ENCODE measurements at places on chromosomes 7 and 10. TPM values are rescaled to one million over a fixed set of nuclear protein-coding genes. Genes with fewer than 3 reads are reported as not detected.

The UPK3BL2 gene
- total RNA-seq, result 122 TPM

The CCNY gene
- total RNA-seq, result 64.9 TPM

- H3K4me1 ChIP-seq, result no peaks in the 10 kb centered on the region
- no peak for DNase-seq
These were observed 111.7 kb upstream of the STEAP1B start for GRCh38 chr7:22611758-22612079.

DNA sequence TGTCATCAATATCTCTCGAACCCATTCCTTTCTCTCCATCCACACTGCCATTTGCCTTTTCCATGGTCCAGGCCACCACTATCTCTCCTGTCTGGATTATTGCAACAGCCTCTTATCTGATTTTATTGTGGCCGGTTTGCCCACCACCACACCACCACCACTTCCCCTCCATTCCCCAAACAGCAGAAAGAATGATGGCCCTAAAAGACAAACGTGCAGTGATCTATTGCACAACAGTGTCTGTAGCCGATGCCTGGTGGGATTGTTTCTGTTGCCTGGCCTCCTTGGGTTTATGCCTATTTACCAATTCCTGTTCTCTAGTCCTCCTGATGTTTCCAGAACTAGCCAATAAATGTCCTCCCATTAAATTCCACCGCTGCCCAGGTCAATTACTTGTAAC, 10.2 kb upstream of the ST8SIA6 start:
- H3K27me3 ChIP-seq, result no peaks in the 10 kb centered on the region
- H3K36me3 ChIP-seq, result no peaks in the 10 kb centered on the region
- H3K27ac ChIP-seq, result no peak overlapping the region
- no peak for DNase-seq
- H3K4me3 ChIP-seq, result no peak overlapping the region

GRCh38 chr7:16982640-16983350, 101.0 kb upstream of the AGR3 start:
- H3K27ac ChIP-seq, result no peak overlapping the region
- DNase-seq, result peak; percentile 4
- no peaks in the 10 kb centered on the region for H3K4me1 ChIP-seq
- H3K27me3 ChIP-seq, result no peaks in the 10 kb centered on the region

The ZNF680 gene
- 8.3 TPM for total RNA-seq

The ACBD7 gene
- 0.19 TPM for total RNA-seq

The ACTR3C gene
- total RNA-seq, result 1.9 TPM

- no peak for DNase-seq
- peak overlapping the region; percentile 97 for H3K4me3 ChIP-seq
- peaks cover 13% of the 10 kb centered on the region for H3K36me3 ChIP-seq
- no peak overlapping the region for H3K27ac ChIP-seq
These were observed 1.2 kb downstream of the DBF4 start for GRCh38 chr7:87877366-87878040.

The DIP2C gene
- 4.1 TPM for total RNA-seq

The VOPP1 gene
- 53.1 TPM for total RNA-seq

DNA sequence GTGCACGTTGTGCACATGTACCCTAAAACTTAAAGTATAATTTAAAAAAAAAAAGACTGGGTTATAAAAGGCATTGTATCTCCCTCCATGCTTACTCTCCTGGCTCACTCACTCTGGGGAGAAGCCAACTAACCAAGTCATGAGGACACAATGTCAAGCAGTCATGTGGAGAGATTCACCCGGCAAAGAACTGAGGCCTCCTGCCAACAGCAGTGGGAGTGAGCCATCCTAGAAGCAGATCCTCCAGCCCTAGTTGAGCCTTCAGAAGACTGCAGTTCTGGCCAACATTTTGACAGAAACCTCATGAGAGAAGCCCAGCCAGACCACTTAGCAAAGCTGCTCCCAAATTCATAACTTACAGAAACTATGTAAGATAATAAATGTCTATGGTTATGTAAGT, 521.7 kb upstream of the FZD8 start:
- no peak overlapping the region for H3K4me3 ChIP-seq
- no peaks in the 10 kb centered on the region for H3K4me1 ChIP-seq
- no peak overlapping the region for H3K27ac ChIP-seq

- H3K4me3 ChIP-seq, result no peak overlapping the region
- DNase-seq, result no peak
- H3K4me1 ChIP-seq, result peaks cover 3% of the 10 kb centered on the region
- H3K27me3 ChIP-seq, result no peaks in the 10 kb centered on the region
- no peak overlapping the region for H3K27ac ChIP-seq
- H3K36me3 ChIP-seq, result no peaks in the 10 kb centered on the region
These were observed 5.4 kb upstream of the STK17A start for GRCh38 chr7:43577485-43577951.

The INMT gene
- total RNA-seq, result 0.36 TPM

DNA sequence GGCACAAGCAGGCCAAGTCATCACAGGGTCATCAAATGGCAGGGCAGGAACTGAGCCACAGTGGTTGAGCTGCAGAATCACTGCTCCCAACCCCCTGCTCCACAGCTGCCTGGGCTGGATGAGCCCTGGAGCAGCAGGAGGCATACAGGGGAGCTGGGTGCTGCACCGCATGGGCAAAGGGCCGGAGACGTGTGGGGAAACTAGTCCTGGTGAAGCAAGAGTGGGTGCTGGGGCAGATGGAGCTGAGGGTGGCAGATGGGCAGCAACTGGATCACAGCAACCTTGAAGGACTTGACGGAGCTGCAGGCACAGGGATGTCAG, 16.0 kb upstream of the VOPP1 start:
- no peak overlapping the region for H3K4me3 ChIP-seq
- H3K27me3 ChIP-seq, result no peaks in the 10 kb centered on the region
- no peaks in the 10 kb centered on the region for H3K36me3 ChIP-seq
- peaks cover 17% of the 10 kb centered on the region for H3K4me1 ChIP-seq

DNA sequence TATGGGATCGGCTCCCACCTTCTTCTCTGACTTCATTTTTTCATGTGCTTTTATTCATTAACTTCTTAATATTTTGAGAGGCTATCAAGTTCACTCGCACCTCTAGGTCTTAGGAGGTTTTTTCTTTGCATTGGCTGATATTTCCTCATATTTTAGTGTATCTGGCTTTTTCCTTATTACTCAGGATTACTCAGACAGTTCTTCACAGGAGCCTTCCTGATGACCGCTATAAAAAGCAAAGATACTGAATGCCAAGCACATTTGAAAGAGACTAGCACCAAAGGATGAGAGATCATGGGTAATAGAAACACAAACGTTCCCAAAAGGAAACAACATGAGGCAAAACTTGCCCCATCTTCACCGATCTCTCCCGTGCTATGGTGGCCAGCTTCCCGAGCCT, 409.2 kb upstream of the KLF6 start:
- H3K36me3 ChIP-seq, result no peaks in the 10 kb centered on the region
- no peak overlapping the region for H3K27ac ChIP-seq
- no peaks in the 10 kb centered on the region for H3K4me1 ChIP-seq
- H3K27me3 ChIP-seq, result no peaks in the 10 kb centered on the region
- H3K4me3 ChIP-seq, result no peak overlapping the region

- no peak for DNase-seq
- no peak overlapping the region for H3K4me3 ChIP-seq
- no peaks in the 10 kb centered on the region for H3K4me1 ChIP-seq
- H3K36me3 ChIP-seq, result no peaks in the 10 kb centered on the region
- H3K27me3 ChIP-seq, result peaks cover 3% of the 10 kb centered on the region
- H3K27ac ChIP-seq, result no peak overlapping the region
These were observed 162.9 kb downstream of the ZNF33B start for GRCh38 chr10:42475168-42476098.

The IQUB gene
- total RNA-seq, result not detected

GRCh38 chr7:132518102-132518838, 58.0 kb downstream of the PLXNA4 start:
- DNase-seq, result no peak
- H3K27ac ChIP-seq, result no peak overlapping the region
- H3K27me3 ChIP-seq, result no peaks in the 10 kb centered on the region
- no peaks in the 10 kb centered on the region for H3K36me3 ChIP-seq

- H3K36me3 ChIP-seq, result no peaks in the 10 kb centered on the region
- H3K27me3 ChIP-seq, result peaks cover 2% of the 10 kb centered on the region
- H3K4me1 ChIP-seq, result no peaks in the 10 kb centered on the region
- no peak for DNase-seq
These were observed 481.4 kb downstream of the TYW1 start for GRCh38 chr7:67478066-67478465.

GRCh38 chr7:33750177-33750576, 155.2 kb upstream of the BMPER start:
- no peaks in the 10 kb centered on the region for H3K4me1 ChIP-seq
- no peaks in the 10 kb centered on the region for H3K27me3 ChIP-seq
- H3K4me3 ChIP-seq, result no peak overlapping the region

The DDC gene
- not detected for total RNA-seq

The CFTR gene
- not detected for total RNA-seq

DNA sequence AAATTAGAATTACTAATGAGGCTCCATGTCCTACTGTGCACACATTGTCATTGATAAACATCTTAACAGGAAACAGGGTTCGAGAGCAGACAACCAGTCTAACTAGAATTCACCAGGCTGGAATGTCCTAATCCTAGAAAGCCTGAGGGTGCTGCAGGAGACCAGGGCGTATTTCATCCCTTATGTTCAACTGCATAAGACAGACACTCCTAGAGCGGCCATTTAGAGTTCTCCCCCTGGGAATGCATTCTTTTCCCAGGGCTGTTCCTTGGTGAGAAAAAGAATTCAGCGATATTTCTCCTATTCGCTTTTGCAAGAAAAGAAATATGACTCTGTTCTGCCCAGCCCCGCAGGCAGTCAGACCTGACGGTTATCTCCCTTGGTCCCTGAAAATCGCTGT, 486.0 kb downstream of the REEP3 start:
- H3K4me3 ChIP-seq, result no peak overlapping the region
- H3K4me1 ChIP-seq, result no peaks in the 10 kb centered on the region
- DNase-seq, result no peak
- H3K27me3 ChIP-seq, result no peaks in the 10 kb centered on the region
- H3K36me3 ChIP-seq, result no peaks in the 10 kb centered on the region

DNA sequence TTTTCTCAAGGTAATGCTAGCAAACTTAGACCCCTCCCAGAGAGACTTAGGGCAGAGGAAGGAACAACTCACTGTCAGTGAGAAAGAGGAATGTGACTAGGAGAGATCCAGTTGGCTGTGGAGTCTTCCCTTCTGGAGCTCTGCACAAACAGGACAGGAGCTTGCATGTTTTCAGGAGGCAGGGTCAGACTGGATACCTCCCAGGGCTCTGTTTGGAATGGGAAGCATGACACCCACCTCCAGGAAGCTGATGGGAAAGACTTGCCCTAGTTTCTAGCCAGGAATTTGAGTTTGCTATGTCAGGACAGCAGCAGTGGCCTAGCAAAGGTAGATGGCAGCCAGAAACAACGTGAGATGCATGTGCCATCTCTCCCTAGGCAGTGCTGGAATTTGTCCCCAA, 40.6 kb downstream of the GHRHR start:
- no peaks in the 10 kb centered on the region for H3K27me3 ChIP-seq
- H3K27ac ChIP-seq, result no peak overlapping the region
- H3K4me3 ChIP-seq, result no peak overlapping the region
- no peaks in the 10 kb centered on the region for H3K36me3 ChIP-seq
- no peaks in the 10 kb centered on the region for H3K4me1 ChIP-seq

GRCh38 chr7:22356010-22356691, 803 bp downstream of the RAPGEF5 start:
- no peak for DNase-seq
- peaks cover 18% of the 10 kb centered on the region for H3K27me3 ChIP-seq
- no peaks in the 10 kb centered on the region for H3K4me1 ChIP-seq
- H3K27ac ChIP-seq, result no peak overlapping the region
- no peak overlapping the region for H3K4me3 ChIP-seq

GRCh38 chr7:157009778-157010587, 480 bp downstream of the MNX1 start:
- H3K4me3 ChIP-seq, result peak overlapping the region; percentile 12
- no peak for DNase-seq
- H3K4me1 ChIP-seq, result peaks cover 20% of the 10 kb centered on the region
- no peaks in the 10 kb centered on the region for H3K36me3 ChIP-seq
- peaks cover 72% of the 10 kb centered on the region for H3K27me3 ChIP-seq
- H3K27ac ChIP-seq, result no peak overlapping the region

GRCh38 chr10:68082872-68083271, 7.8 kb upstream of the HERC4 start:
- no peaks in the 10 kb centered on the region for H3K36me3 ChIP-seq
- H3K27ac ChIP-seq, result no peak overlapping the region
- H3K27me3 ChIP-seq, result no peaks in the 10 kb centered on the region
- H3K4me1 ChIP-seq, result no peaks in the 10 kb centered on the region
- no peak for DNase-seq

DNA sequence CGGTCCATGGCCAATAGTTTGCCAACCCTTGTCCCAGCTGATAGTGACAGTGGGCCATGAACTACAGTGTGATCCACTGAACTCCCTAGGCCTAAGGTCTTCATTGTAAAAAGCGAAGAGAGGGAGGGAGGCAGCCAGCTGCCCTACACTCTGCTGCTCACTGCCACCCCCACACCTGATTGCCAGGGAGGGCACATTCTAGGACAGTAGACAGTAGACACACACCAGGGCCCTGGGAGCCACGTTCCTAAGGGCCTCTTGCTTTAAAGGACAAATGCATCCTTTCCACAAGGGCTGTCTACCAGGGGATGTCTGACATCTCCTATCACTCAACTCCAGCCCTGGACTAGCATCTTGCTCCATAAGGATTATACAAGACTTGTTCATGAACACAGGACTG, 122.2 kb downstream of the DLG5 start:
- H3K4me1 ChIP-seq, result peaks cover 29% of the 10 kb centered on the region
- no peaks in the 10 kb centered on the region for H3K27me3 ChIP-seq
- DNase-seq, result no peak
- no peaks in the 10 kb centered on the region for H3K36me3 ChIP-seq
- H3K27ac ChIP-seq, result no peak overlapping the region

DNA sequence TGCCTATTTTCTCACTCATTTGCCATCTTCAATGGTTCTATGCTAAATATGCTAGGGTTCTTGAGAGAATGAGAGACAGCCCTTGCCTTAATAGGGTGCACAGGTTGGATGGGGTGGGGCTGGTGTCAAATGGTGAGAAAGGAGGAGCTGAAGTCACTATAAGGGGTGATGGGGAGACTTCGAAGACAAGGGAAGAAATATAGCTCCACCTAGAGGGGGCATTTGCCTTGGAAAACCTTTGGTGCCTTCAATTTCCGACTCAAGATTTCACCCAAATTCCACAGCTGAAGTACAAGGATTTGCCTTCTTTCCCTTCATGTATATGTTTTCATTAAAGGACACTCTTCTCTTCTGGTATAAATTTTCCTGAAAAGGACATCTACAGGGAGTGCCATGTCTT, 5.6 kb downstream of the PTN start:
- no peak overlapping the region for H3K4me3 ChIP-seq
- DNase-seq, result no peak
- no peaks in the 10 kb centered on the region for H3K27me3 ChIP-seq
- H3K36me3 ChIP-seq, result no peaks in the 10 kb centered on the region

DNA sequence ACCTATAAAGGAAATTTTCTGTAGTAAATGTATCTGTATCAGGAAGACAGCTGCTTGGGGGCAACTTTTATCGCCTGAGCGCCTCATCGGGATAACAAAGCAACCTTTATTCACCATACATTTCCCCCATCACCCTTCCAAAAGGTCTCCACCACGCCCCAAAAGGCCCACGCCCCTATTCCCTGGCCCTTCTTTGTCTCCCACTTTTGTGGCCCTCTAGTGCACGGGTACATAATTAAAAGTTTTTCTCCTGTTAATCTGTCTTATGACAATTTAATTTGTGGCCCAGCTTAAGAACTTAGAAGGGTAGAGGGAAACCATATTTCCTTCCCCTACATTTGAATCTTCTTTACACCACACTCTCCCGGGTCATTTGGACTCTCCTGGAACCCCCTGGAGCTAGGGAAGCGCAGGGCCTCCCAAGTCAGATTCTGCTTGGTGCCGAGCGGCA, 625 bp downstream of the RP9 start:
- H3K4me1 ChIP-seq, result peaks cover 34% of the 10 kb centered on the region
- peaks cover 3% of the 10 kb centered on the region for H3K27me3 ChIP-seq
- peaks cover 3% of the 10 kb centered on the region for H3K36me3 ChIP-seq
- no peak for DNase-seq
- peak overlapping the region; percentile 78 for H3K4me3 ChIP-seq

The NKX1-2 gene
- not detected for total RNA-seq

The SRRM3 gene
- not detected for total RNA-seq

All from CD4-positive, alpha-beta T cell (primary cell).